ENCODE measurements at places on chromosomes 13 and 19.

DNA sequence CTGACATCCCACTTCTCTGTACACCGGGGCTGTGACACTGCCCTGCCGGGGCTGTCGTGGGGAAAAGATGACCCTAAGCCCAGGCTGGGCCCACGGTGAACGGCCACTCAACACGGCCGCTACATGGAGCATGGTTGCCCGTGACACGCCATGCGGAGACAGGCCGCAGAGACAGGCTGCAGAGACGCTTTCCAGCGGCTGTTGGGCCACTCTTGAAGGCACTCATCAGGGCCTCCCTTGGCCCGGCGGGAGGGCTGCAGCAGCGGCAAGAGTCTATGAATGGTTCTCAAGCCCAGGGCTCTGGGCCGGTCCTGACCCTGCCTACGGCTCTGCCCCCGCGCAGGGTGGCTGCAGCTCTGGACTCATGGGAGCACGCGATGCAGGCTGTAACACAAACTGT, 22.1 kb downstream of the ADPRHL1 start:
- no peak for DNase-seq

GRCh38 chr19:35056513-35057063, 15.1 kb downstream of the HPN start:
- DNase-seq: no peak

- no peak for DNase-seq
Measured at GRCh38 chr13:109151255-109151654, 521.8 kb downstream of the MYO16 start.

- DNase-seq: peak; percentile 12
Measured at GRCh38 chr13:30224732-30225131, 82.6 kb downstream of the KATNAL1 start.

DNA sequence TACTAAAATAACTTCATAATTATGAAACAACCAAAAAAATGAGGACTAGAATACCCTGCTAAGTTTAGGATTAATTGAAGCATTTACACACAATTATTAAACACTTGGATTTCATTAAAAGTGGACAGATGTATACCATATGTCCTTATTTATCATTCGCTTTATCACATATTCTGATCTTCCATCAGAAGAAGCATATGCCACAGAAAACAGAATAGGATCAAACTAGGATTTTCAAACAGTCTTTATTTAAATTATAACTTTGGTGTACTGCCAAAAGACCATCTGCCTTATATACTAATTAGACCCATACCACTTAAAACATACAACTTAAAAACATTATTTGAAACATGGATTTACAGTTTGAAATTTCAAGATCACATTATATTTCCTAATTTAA, 727.1 kb upstream of the KLHL1 start:
- DNase-seq: no peak

DNA sequence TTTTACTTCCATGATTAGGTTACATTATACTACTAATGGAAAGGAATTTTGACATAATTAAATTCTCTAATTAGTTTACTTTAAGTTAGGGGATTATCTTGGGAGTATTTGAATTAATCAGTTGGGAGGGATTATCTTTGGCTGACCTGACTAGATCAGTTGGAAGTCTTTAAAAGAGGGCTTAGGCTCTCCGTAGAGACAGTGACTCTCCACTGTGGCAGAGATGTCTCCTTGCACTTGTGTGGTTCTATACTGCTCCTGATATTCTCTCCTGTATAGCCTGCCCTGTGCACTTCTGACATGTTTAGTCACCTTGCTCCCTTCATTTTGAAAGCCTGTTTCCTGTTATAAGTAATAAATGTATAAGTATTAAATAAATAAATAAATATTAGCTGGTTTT, 1612.3 kb upstream of the PRR20A start:
- no peak for DNase-seq

DNA sequence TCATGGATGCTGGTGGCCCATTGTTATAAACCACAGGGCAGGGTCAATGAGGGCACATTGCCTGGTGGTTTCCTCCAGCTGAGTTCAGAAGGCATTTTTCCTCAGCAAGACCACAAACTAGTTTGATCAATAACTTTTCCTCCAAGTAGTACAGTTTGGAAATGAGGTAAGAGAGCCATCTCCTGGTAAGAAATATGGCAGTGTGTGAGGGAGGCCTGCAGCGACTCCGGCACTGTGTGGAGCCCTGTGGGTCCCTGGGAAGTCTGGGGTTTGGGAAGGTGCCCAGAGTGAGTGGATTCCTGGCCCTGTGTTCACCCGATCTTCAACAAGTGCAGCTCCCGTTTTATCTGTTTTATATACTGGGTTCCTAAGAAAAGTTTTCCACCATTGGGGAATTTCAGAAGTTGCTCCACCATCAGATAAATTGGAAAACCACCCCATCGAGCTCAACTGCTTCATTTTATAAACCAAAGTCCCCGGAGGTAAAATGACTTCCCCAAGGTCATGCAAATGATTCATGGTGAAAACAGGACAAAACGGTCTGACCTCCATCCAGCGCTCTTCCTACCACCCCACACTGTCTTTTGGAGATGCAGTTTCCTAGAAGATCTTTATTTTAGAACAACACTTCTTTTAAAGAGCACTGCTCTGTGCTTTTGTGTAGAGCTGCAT, 148.4 kb downstream of the KATNAL1 start:
- DNase-seq: peak; percentile 92

DNA sequence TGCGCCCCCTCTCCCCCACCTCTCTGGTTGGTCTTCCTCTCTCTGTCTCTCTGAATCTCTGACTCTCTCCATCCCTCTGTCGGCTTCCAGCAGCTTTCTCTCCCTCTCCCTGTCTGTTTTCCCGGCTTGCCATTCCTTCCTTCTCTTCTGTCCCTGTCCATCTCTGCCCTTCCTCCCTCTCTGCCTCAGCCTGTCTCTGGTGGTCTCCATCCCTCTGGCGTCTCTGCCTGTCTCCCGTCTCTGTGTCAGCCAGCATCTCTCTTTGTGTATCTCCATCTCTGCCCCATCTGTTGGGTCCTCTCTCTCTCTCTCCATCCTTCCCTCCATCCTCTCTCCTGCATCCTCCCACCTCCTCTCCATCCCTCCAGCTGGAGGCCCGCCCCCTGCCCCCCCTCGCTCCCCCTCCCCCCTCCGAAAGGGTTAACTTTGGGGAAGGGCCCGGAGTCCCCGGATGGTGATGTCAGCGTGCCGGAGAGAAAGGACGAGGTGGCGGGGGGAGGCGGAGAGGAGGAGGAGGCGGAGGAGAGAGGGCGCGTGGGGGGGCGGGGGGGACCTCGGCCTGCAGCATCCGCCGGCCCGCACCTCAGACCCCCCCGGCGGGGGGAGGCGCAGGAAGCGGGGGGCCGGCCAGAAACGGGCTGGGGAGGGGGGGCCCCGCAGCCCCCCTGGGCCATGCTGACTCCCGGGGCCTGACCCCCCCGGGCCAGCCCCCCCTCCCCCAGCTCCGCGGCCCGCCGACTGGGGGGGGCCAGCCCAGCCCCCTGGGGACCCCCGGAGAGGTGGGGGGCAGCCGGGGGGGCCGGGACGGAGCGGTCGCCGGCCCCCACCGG, at the start of gene BRSK1:
BRSK1 (plus strand) TSS at position 450 of the 830 bp plus-strand sequence. CDS start 446 bp downstream, outside the sequence.
- DNase-seq: peak; percentile 48

DNA sequence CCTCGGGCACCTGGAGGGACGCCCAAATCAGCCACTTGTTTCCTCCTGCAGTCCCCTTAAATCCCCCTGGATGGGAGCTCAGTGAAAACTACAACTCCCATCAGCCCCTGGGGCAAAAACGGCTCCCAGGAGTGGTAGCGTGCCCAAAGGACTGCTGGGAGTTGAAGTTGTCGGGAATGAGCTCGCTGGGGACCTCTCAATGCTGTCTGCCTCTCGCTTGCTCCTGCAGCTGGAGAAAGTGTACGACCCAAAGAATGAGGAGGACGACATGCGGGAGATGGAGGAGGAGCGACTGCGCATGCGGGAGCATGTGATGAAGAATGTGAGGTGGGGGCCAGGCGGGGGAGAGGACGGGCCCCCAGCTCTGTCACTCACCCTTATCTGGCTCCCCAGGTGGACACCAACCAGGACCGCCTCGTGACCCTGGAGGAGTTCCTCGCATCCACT, 14.7 kb upstream of the DHDH start:
- no peak for DNase-seq

DNA sequence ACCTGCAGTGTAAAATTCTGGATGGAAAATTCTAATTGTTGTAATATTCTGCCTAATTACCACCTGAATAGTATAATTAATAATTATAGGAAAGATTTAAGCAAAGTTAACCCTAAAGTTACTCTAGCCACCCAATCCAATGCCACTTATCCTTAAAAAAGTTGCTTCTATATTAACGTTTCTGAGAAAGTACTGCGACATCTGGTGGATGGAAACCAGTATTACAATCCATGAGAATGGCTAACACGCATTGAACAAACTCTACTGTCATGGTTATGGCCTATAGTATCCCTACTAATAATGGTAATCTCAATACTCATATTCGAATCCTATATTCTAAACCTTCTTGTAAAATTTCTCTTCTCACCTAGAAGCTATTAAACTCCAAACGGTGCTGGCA, 1551.8 kb downstream of the SLITRK1 start:
- no peak for DNase-seq

- DNase-seq: peak; percentile 47
Measured at GRCh38 chr19:19224852-19225494, 13.2 kb downstream of the NCAN start.

GRCh38 chr13:67228916-67229315, 1.2 kb downstream of the PCDH9 start:
- no peak for DNase-seq

Measured in AG10803 (cell line).